ENCODE measurements at places on chromosomes 4 and X.
A peak's percentile ranks its signal among the peaks of the same experiment; 100 is the strongest.

DNA sequence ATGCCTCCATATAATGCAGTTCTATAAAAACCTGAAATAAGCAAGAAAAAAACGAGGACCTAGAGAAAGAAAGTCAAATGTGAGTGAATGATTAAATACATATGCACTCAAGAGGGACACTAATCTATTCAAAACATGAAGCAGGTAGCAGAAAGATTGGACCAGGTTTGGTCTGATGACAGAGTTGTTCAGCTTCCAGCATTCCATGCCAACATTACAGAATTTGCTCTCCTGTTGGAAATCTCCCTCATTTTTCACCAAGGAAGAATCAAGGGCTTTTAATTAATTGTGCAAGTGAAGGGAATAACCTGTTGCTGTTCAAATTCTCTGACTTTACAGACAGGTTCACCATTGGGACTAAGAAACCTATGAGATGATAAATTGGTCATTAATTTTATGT is 379.0 kb upstream of the RASGEF1B start:
- DNase-seq = no peak

GRCh38 chr4:185404031-185404430 is 7.4 kb downstream of the ANKRD37 start:
- no peak for DNase-seq

- no peak for DNase-seq
Measured at GRCh38 chr4:38062776-38063097, 102.5 kb downstream of the PTTG2 start.

DNA sequence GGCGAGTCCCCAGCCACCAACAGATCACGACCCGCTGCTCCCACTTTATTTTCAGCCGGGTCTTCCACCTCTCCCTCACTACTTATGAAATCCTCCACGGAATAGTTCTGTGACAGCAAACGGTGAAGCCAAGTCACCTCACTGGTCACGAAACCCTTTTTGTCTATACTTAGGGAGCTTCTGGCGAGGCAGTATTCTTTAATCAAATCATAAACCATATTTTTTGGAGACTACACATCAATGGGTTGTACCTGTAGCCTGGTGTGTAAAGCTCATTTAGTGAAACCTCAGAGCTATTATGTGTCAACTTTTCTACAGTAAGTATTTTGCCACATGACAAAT is 809 bp upstream of the H2AZ1 start:
- no peak for DNase-seq

DNA sequence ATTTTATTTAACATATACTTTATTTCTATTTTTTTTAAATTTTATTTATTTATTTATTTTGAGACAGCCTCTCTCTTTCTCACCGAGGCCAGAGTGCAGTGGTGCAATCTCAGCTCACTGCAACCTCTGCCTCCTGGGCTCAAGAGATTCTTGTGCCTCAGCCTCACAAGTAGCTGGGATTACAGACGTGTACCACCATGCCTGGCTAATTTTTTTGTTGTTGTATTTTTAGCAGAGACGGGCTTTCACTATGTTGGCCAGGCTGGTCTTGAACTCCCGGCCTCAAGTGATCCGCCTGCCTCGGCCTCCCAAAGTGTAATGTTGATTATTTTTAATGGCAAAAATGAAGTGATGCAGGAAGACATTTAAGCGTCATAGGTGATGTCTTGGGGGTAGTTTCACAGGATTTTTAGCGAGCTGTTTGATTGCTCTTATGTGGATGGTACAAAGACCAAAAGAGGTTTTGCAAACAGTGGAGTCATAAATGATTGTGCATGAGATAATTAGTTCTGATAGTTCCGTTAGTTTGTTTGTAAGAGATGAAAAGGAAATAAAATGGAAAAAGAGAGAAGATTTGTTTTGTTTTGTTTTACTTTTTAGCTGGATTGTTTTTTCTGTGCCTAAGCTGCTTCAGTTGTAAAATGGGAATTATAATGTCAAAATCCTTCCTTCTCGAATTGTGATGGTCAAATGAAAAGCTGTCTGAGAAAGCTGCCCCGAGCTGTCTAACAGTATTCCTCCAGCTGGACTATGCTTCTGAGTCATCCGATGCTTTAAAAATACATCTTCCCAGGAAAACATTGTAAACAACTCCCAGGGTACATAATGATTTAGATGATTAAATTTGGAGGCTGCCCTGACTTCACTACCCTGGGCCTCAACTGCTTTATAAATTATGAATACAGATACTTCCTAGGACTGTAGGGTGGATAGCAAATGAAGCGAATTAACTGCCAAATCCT is 14.7 kb downstream of the RHOH start:
- no peak for DNase-seq

DNA sequence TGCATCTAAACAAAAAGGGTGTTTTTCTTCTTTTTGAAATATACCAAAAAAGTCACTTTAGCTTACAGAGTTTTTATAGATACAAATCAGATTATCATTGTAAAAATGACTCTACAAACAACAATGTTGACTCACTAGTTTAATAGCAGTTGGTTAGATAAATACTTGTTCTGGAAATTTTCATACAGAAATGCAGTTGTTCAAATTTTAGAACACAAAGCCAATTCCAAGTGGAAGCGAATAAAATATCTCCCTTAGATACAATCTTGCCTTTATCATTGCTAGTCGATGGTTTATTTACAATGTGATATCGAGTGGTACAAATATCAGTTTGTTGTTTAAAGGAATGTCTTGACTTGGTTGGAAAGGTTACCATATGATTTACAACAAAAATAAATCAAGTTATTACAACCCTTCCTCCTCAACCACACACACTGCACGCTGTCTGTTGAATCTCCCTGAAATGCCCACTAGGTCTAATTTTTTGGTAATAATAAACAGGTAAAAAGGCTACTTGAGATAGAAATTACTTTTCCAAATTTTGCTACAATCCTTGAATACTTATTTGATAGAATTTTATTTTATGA is 114.8 kb downstream of the CDS1 start:
- DNase-seq = no peak

- no peak for DNase-seq
Measured at GRCh38 chrX:13923289-13923688, 106.4 kb upstream of the GPM6B start.

DNA sequence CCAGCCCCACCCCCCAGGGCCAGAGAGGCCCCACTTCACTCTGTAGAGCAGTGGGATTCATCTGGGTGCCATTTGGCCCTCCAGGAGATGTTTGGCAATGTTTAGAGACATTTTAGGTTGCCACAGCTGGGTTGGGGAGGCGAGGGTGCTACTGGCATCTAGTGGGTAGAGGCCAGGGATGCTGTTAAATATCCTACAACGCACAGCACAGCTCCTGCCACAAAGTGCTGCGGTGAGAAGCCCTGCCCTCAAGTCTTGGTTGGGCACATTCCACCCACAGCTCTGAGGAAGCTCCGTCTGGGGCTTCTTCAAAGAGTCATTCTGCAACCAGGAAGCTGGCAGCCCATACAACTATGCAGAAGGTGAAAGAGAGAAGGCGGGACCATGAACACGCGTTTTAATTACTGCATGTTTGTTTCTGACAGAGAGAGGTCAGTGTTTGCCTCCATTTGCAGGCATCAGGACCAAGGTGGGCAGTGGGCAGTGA is 48.1 kb upstream of the FAM9C start:
- no peak for DNase-seq

DNA sequence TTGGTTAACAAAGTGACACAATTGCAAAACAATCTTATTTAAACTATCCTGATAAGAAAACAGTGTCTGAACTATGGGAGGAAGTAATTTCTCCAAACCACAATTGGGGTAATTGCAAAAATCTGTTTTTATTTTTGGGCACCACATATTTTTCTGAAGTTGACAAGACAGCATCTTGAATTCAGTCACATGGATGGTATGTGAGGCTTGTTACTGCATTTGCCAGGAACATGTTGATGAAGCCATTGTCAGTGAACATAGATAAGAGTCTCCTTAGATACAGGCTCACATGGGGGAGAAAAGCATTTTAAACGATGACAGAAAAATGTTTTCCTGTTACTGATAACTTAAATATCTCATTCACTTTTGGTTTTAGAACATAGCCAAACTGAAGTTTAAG is 5.5 kb upstream of the USP53 start:
- no peak for DNase-seq

GRCh38 chr4:1987721-1988326 is 20.9 kb downstream of the NELFA start:
- DNase-seq = no peak

- no peak for DNase-seq
Measured at GRCh38 chrX:69038816-69039215, 126.4 kb downstream of the PJA1 start.

- DNase-seq = no peak
Measured at GRCh38 chr4:185219551-185220344, 10.3 kb downstream of the SNX25 start.

- no peak for DNase-seq
Measured at GRCh38 chr4:8146157-8146556, 12.5 kb downstream of the ABLIM2 start.

- DNase-seq = no peak
Measured at GRCh38 chr4:6885953-6886557, 23.6 kb upstream of the TBC1D14 start.

DNA sequence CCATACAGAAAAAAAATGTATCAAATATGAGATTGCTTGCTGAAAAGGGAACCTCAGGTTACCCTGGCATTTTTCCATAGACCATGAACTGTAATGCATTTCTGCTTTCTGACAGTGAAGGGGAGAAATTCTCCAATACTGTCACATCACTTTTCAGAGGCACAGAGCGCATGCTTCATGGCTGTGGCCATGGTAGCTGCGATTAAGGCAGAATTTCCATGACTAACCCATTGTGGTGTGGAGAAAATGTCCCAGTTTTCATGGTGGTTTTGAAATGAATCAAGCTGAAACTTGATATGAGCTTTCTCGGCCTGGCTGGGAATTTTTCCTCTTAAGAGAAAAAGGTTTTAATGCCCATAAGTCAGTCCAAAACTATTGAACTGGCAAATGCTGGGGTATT is 39.5 kb upstream of the MAP3K15 start:
- DNase-seq = peak; percentile 53

- DNase-seq = no peak
Measured at GRCh38 chrX:83022020-83022419, 486.1 kb upstream of the POU3F4 start.

- no peak for DNase-seq
Measured at GRCh38 chr4:118326585-118326984, 26.2 kb downstream of the PRSS12 start.

DNA sequence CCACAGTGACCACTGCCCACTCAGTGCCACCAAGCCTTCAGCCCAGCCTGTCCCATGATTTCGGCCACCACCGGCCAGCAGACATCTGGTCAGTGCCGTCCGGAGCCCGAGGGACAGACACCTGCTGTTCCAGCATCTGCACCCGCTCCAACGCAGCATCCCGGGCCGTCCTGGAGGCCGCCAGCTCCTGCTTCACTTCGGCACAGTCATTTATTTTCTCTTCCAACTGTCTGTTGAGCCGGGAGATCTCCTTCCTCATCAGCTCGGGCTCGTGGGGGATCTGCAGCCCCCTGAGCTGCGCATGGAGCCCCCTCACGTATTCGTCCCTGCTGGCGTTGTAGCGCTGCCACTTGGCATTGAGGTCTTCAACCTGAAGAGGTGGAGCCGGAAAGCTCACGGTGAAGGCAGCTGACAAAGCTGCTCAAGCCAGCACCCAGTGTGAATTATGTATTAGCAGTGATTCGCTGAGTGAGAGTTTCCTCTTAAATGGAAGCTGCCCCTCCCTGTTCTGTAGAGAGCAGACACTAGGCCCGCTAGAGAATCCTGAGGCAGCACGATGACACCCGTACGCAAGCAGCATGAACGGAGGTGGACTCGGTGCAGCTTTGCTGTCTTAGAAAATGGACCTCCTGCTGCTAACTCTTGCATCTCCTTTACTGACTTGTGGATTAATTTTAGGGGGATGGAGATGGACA is 11.4 kb downstream of the TNIP2 start:
- no peak for DNase-seq

- no peak for DNase-seq
Measured at GRCh38 chrX:123331349-123331748, 147.3 kb downstream of the GRIA3 start.

GRCh38 chrX:455673-456072 is 69.0 kb upstream of the PPP2R3B start:
- no peak for DNase-seq

DNA sequence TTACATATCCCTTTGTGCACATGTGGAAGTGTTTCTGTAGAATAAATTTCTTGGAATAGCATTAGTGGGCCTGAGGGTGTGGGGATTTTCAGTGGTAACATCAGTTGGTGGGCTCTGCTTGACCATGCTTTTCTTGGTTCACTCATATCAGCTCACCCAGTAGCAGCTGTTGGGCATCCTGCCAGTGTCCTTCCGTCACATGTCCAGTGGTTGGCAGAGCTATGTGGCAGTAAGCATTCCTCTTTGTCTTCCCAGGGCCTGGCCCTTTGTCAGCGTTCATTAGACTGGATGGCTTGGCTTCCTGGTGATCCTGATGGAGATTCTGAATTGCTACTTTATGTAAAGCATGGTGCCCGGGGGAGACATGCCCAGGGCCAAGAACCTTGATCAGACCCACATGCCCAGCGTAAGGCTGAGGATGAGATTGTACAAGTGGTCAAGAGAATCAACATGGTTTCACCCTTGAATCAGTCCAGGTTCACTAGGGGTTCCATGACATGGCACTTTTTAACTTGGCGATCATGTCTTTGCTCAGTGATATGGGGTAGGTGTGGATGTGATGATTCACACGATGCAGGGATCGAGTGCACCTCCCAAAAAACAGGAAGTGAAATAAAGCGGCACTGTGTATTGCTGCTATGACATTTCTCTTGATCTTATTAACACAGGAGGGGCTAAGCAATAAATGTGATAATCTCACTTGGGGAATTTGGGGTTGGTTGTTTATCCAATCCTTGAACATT is 72.1 kb upstream of the IGFBP7 start:
- DNase-seq = no peak

GRCh38 chr4:40335525-40335894 is 377 bp downstream of the CHRNA9 start:
- no peak for DNase-seq

DNA sequence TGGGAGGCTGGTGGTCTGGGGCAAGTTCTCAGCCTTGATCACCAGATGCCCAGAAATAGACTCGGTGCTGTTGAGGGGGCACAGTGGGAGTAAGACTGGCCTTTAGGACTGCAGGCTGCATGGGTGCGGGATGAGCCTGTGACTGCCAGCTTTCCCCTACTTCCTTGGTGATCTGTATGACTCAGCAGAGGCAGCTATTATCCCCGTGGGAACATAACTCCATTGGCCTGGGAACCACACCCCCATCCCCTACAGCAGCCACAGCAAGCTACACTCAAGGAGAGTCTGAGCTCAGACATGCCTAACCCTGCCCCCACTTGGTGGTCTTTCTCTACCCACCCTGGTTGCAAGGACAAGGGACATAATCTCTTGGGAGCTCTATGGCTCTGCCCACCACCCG is 20.6 kb downstream of the CLIC2 start:
- no peak for DNase-seq

DNA sequence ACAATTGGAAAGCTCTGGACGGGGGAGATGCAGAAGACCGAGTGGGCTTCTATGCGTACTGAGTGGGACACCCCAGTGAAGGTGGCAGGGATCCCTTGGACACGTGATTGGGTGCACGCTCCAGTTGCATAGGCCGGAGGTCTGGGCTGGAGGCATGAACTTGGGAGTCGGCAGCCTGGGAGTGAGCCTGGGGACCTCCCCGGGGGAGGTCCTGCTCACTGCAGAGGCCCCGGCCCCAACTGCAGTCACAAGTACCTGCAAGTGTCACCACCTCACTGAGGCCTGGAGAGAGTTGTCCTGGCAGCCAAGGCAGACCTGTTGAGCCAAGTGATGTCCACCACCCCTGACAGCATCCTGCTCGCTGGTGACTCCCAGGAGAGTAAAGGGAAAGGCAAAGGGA is 49.3 kb upstream of the HMX1 start:
- DNase-seq = no peak

Measured in amniotic stem cell (primary cell).